Peyer's patch (tissue), 4 donors: ENCODE measurements at places on chromosomes 2 and 18. TPM values are rescaled to one million over a fixed set of nuclear protein-coding genes. Genes with fewer than 3 reads are reported as not detected.

- H3K36me3 ChIP-seq = no peaks in the 10 kb centered on the region
- no peaks in the 10 kb centered on the region for H3K27me3 ChIP-seq
- no peak for DNase-seq
- H3K4me1 ChIP-seq = no peaks in the 10 kb centered on the region
These were observed 4.0 kb downstream of the KANSL1L start for GRCh38 chr2:210167227-210167626.

- H3K4me3 ChIP-seq = no peak overlapping the region
- no peak for DNase-seq
- no peaks in the 10 kb centered on the region for H3K4me1 ChIP-seq
- H3K36me3 ChIP-seq = no peaks in the 10 kb centered on the region
- no peak overlapping the region for H3K27ac ChIP-seq
- H3K27me3 ChIP-seq = no peaks in the 10 kb centered on the region
These were observed 89.9 kb downstream of the BAZ2B start for GRCh38 chr2:159526433-159526832.

DNA sequence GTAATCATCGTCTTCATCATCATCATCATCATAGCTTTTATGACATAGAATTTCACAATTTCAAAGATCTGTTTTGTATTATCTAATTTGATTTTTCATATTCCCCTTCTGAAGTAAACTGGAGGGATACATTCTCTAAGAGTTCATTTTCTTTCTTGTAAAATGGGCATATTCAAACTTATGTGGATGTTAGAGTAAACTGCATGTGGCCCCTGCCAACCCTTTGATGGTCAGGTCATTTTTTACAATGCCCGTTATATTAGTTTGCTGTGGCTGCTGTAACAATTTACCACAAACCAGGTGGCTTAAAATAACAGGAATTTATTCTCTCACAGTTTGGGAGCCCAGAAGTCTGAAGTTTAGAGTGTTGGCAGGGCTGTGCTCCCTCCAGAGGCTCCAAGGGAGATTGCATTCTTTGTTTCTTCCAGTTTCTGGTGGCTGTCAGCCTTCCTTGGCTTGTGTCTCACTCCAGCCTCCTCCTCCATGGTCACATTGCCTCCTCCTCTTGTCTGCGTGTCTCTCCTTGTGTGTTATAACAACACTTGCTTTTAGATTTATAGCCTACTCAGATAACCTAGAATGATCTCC, 127.5 kb upstream of the MMADHC start:
- no peak overlapping the region for H3K4me3 ChIP-seq
- no peaks in the 10 kb centered on the region for H3K36me3 ChIP-seq
- H3K4me1 ChIP-seq = no peaks in the 10 kb centered on the region
- H3K27me3 ChIP-seq = no peaks in the 10 kb centered on the region
- H3K27ac ChIP-seq = no peak overlapping the region

GRCh38 chr2:170310876-170311502, 133.0 kb downstream of the MYO3B start:
- DNase-seq = no peak
- H3K27ac ChIP-seq = no peak overlapping the region
- H3K36me3 ChIP-seq = no peaks in the 10 kb centered on the region
- no peaks in the 10 kb centered on the region for H3K27me3 ChIP-seq
- H3K4me3 ChIP-seq = no peak overlapping the region

- peaks cover 6% of the 10 kb centered on the region for H3K4me1 ChIP-seq
- no peaks in the 10 kb centered on the region for H3K36me3 ChIP-seq
- no peak overlapping the region for H3K27ac ChIP-seq
- H3K4me3 ChIP-seq = no peak overlapping the region
- DNase-seq = no peak
- no peaks in the 10 kb centered on the region for H3K27me3 ChIP-seq
These were observed 35.6 kb downstream of the FBXO48 start for GRCh38 chr2:68431316-68431972.

- no peak overlapping the region for H3K4me3 ChIP-seq
- no peak for DNase-seq
- no peaks in the 10 kb centered on the region for H3K4me1 ChIP-seq
- H3K36me3 ChIP-seq = no peaks in the 10 kb centered on the region
These were observed 362.5 kb upstream of the ACVR2A start for GRCh38 chr2:147482111-147482895.

DNA sequence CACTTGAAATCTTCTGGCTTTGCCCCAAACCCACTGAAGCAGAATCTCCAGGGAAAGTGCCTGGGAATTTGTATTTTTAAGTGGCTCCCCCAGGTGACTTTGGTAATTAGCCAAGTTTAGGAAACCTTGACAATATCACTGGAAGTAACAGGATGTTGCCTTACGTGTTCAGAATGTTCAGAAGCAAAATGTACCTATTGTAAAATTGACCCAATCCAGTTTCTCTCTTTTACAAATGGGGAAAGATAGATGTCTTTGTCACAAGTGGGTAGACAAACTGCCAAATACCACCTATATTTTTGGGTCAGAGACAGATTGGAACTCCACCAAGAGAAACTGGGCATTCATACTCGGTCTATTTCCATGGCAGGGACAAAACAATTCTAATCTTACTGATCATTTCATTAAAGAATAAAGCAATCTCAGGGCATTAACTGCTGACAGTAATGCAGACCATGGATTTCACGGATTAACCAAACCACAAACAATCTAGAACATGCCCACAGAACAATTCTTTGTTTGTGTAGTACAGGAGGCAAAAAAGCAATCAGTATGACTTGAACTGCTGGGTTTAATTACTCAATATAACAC, 255.8 kb downstream of the ERBB4 start:
- H3K4me1 ChIP-seq = no peaks in the 10 kb centered on the region
- H3K27ac ChIP-seq = no peak overlapping the region
- no peak for DNase-seq
- no peaks in the 10 kb centered on the region for H3K36me3 ChIP-seq
- no peaks in the 10 kb centered on the region for H3K27me3 ChIP-seq
- no peak overlapping the region for H3K4me3 ChIP-seq

DNA sequence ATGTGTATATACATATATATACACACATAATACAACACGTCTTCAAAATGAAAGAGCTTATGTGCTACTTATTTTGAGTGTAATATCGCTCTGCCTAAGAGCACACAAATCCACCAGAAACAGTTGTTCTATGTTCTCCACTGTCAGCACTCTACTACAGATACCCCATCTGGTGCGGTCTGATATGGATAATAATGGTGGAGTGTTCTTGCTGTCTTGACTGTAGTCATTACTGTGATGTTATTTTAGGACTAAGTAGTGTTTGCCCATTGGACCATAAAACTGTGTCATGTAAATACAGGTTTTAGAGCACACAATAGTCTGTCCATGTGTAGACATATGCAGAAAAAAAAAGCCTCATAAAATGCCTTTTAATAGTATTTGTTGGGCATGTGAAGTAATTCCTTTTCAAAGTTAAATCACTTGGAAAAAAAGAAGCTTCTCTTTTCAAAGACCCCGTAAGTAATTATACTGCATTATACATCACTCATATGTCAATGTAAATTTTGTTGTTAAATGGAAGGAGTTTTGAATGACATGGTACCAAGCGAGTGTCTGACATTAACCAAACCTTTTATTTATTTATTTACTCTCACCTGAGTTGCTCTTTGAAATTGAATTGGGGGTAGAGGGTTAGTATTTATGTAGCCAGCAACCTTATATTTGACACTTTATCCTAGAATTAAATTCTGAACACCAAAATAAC, 1249.2 kb upstream of the ZEB2 start:
- no peak for DNase-seq
- H3K27me3 ChIP-seq = no peaks in the 10 kb centered on the region
- H3K27ac ChIP-seq = no peak overlapping the region
- H3K36me3 ChIP-seq = no peaks in the 10 kb centered on the region

The MREG gene
- total RNA-seq = 6.7 TPM

The CHN1 gene
- 3.4 TPM for total RNA-seq

The DSG1 gene
- total RNA-seq = 0.38 TPM

The LOXL3 gene
- total RNA-seq = 6.6 TPM

The FRZB gene
- 4.6 TPM for total RNA-seq

The GATA6 gene
- 24.8 TPM for total RNA-seq

The CPLX4 gene
- total RNA-seq = not detected

The SH3RF3 gene
- total RNA-seq = 5.0 TPM

The UBE2F gene
- 67.7 TPM for total RNA-seq
